Stimulated activated CD4-positive, alpha-beta T cell treated with anti-CD3 and anti-CD28 coated beads, Interleukin-1b, Interleukin-23, amount 100 ng/mL, for 1 hour (primary cell): ENCODE measurements at places on chromosomes 13 and 19.

- no peak for DNase-seq
These were observed 44.8 kb downstream of the SIPA1L3 start for GRCh38 chr19:37951816-37952210.

GRCh38 chr13:81987677-81988357, 1646.9 kb upstream of the SPRY2 start:
- no peak for DNase-seq

DNA sequence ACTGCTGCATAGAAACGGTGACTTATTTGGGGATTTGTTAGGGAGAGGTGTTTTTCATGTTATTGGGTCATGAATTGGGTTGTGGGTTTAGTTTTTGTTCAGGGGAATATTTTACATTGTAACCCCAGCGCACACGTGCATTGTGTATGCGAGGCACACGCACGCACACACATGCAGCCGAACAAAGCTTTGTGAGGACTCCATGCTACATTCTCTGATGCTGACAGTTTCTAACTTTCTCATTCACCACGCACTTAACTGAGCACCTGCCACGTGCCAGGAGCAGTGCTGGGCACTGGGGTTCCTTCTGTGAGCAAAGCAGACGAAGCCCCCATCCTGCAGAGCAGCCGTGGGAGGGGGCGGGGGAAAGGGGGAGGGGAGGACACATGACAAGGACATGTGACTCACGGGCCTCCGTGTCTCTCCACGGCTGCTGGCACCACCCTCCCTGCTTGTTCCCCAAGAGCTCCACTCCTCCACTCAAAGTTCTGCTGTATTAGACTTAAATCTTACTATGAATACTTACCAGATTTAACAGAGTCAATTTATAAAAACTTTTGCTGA, 55.6 kb downstream of the SLC7A9 start:
- no peak for DNase-seq

GRCh38 chr13:42996584-42996983, 4.5 kb upstream of the EPSTI1 start:
- DNase-seq: no peak

- DNase-seq: no peak
These were observed 44.4 kb upstream of the FARP1 start for GRCh38 chr13:98098516-98098915.

- no peak for DNase-seq
These were observed 4.6 kb downstream of the PROZ start for GRCh38 chr13:113162783-113163685.

GRCh38 chr19:52590728-52591127, 20.6 kb downstream of the ZNF701 start:
- DNase-seq: no peak

- no peak for DNase-seq
These were observed 16.6 kb downstream of the POU4F1 start for GRCh38 chr13:78586706-78587105.
